ENCODE measurements at places on chromosomes 7 and 10.

DNA sequence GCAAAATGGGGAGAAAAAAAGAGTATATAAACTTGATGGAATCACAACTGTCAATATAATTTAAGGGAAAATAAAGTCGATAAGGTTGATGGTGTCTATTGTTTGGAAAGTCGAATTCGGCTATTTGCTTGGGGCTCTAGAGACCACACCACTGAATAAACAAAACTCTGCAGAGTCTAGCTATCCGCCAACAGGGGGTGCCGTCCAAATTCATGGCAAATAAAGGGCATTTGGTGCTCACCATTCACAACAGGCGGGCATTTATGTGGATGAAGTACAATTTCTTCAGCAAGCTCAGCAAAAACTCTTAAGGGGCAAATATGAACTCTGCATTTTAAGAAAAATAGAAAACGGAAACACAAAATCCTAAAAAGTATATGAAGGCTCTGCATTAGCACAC is 23.3 kb downstream of the CD36 start:
- no peak for DNase-seq

DNA sequence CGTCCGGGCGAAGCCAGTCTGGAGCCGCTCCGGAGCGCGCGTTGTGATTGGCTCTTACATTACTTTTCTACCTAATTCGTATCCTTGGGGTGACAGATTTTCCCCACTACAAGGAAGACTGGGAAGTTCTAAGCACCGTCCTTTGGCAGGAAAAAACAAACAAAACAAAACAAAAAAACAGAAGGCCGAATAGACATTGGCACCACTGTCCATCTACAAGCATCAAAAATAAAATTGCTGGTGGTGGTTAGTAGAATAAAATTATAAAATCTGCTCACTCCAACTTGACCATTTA is 651 bp upstream of the SKAP2 start:
- no peak for DNase-seq

- DNase-seq: peak; percentile 29
These were observed 90.1 kb upstream of the PIK3CG start for GRCh38 chr7:106774768-106775551.

DNA sequence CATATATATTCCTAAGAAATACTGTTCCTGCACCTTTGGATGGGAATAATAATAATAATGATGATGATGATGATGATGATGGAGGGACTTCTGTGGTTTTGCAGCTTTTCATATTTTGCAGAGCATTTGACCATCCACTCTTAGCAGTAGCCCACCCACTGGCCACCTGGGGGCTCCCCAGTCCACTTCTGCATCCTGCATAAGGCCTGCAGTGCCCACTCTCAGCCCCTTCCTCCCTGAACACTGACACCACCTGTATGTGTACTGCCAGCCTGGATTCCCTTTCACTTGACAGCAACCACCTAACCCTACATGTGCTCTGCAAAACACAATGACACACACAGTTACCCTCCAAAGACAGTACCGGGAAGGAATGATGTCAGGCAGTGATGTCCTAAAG is 131.4 kb downstream of the ADAM12 start:
- no peak for DNase-seq

- DNase-seq: no peak
These were observed 23.5 kb downstream of the PWWP2B start for GRCh38 chr10:132420469-132420980.

GRCh38 chr7:30584415-30584814 is 10.3 kb upstream of the GARS1 start:
- DNase-seq: no peak

DNA sequence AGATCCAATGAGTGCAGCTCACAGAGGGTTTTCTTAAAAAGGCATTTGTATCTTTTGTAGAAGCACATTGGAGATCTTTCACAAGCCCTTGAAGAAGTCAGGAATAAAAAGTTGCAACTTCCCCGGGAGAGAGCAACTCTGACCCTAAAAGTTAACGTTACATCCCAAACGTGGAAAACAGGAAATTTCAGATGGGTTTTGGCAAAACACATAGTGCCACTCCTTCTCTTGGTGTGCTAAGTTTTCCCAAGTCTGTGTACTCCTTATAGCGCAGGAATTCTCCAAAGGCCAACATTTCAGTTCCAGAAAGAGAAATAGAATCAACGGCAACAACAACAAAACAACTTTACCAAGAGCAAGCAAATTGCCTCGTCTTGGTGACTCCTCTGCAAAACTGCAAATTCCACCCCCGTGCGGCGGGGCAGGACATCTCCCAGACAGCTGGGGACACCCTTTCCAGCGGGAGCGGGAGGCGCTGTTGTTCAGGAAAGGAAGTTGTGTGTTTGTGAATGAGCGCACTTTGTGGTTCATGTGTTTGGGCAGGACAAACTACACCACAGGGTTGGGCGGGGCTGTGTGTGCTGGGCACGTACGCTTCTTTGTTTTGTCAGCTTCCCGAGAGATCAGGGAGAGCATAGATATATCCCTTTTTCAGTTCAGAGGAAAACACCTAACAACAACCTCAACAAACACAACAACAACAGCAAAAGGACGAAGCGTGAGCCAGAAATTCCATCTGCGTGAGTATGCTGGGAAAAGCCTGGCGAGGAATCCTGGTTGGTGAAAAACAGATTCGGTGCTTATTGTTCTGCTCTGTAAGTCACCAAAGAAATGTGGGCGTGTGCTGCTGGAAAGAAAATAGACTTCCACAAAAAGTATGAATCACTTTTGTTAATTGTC is 294.7 kb upstream of the PITRM1 start:
- DNase-seq: peak; percentile 37

GRCh38 chr10:29795850-29796249 is 161.1 kb upstream of the SVIL start:
- no peak for DNase-seq

GRCh38 chr10:34045571-34046190 is 711.2 kb upstream of the NRP1 start:
- DNase-seq: no peak
